ENCODE measurements at places on chromosomes 6 and 20.

DNA sequence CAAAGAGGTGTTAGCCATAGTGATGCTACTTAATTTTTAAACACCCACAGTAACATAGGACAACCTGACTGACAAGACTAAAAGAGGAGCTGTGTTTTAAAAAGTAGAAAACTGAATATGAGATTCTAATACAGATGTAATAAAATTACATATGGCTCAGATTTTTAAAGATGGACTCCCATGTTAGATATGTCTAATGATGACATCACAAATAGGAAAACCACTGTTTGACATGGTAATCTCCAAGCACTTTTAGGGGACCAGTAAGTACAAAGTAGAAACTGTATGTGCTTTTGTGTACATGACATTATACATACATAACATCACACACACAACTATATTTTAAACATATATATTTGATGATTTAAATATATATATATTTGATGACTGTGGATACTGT is 16.8 kb downstream of the GCLC start:
- DNase-seq: no peak

DNA sequence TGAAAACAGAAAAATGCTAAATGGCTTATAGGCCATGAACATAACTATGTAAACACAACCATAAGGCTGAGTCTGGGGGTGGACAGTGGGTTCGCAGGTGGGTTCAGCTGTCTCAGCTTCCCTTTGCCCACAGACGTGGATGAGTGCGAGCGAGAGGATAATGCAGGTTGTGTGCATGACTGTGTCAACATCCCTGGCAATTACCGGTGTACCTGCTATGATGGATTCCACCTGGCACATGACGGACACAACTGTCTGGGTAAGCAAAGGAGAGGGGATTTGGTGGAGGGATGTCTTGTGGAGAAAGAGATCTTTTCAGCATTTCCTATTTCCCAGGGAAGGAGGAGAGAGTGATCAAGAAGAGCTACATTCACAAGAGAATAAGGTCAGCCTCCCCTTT is 14.7 kb downstream of the SCUBE3 start:
- DNase-seq: no peak

DNA sequence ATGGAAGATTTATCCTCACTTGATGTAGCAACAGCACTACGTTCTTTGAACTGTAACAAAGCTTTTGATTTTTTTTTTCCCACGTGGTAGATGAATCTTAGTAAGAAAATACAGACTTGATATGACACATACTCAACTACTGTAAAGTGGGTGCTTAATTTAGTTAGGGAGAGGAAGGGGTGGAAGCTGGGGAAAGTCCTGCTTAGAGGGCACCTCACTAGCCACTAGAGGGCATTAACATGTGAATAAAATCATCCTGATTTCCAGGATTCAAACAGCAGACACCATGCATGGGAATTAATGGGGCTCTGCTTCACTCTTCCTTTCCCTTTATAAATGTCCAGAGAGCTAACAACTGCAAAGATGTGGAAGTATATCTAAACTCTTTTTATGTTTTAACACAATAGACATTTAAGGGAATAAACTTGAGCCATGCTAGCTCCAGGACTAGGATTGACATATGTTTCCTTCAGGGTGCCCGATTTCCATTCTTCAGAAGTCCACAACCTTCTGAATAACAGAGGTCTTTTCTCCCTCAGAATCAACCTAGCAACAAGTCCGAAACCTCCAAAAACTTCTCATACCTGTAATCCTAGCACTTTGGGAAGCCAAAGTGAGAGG is 250.1 kb downstream of the ATXN1 start:
- DNase-seq: no peak

DNA sequence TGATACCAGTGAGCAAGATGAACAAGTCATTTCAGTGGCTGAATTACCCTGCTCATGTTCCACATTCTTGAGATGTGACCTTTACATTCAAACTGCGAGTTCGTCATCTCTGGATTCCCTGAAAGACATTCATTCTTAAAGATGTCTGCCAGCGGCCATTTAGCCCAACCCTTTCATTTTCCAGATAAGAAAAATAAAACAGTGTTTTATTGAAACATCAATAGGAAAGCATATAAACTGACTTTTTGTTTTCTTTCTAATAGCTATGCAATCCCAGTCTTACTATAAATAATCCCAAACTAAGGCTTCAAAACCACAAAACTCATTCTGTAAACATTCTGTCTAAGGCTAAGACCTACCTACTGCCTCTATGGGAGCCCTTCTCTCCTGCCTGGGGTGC is 134.0 kb downstream of the SAMD5 start:
- no peak for DNase-seq

GRCh38 chr20:36197271-36197670 is 39.0 kb upstream of the AAR2 start:
- DNase-seq: no peak

GRCh38 chr6:25944688-25945574 is 14.4 kb upstream of the SLC17A2 start:
- no peak for DNase-seq

- no peak for DNase-seq
Observed at GRCh38 chr20:19451923-19452295, 239.5 kb downstream of the SLC24A3 start.

DNA sequence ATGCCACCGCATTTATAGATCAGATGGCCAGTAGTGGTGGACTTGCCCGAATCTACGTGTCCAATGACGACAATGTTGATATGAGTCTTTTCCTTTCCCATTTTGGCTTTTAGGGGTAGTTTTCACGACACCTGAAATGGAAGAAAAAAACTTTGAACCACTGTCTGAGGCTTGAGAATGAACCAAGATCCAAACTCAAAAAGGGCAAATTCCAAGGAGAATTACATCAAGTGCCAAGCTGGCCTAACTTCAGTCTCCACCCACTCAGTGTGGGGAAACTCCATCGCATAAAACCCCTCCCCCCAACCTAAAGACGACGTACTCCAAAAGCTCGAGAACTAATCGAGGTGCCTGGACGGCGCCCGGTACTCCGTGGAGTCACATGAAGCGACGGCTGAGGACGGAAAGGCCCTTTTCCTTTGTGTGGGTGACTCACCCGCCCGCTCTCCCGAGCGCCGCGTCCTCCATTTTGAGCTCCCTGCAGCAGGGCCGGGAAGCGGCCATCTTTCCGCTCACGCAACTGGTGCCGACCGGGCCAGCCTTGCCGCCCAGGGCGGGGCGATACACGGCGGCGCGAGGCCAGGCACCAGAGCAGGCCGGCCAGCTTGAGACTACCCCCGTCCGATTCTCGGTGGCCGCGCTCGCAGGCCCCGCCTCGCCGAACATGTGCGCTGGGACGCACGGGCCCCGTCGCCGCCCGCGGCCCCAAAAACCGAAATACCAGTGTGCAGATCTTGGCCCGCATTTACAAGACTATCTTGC is 725 bp downstream of the EEF1A1 start:
- peak; percentile 53 for DNase-seq

DNA sequence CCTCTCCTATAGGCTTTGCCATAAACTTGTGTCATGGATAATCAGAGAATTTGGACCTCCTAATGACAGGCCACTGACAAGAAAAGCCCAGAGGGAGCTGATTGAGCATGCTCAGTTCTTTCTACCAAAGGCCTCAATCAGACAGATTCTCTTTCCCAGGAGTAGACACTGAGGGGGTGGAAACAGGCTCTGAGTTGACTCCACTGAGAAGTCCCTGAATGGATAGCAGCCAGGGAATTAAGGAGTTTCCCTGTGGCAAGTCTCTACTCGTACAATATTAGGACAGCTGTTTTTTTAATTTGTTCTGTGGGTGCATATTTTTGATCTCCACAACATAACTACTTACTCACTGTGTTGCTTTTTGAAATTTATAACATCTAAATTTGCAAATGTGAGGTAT is 63.3 kb downstream of the SLC16A10 start:
- no peak for DNase-seq

GRCh38 chr6:169212436-169212835 is 41.2 kb downstream of the THBS2 start:
- DNase-seq: no peak

- no peak for DNase-seq
Observed at GRCh38 chr6:51640021-51640420, 447.4 kb downstream of the PKHD1 start.

DNA sequence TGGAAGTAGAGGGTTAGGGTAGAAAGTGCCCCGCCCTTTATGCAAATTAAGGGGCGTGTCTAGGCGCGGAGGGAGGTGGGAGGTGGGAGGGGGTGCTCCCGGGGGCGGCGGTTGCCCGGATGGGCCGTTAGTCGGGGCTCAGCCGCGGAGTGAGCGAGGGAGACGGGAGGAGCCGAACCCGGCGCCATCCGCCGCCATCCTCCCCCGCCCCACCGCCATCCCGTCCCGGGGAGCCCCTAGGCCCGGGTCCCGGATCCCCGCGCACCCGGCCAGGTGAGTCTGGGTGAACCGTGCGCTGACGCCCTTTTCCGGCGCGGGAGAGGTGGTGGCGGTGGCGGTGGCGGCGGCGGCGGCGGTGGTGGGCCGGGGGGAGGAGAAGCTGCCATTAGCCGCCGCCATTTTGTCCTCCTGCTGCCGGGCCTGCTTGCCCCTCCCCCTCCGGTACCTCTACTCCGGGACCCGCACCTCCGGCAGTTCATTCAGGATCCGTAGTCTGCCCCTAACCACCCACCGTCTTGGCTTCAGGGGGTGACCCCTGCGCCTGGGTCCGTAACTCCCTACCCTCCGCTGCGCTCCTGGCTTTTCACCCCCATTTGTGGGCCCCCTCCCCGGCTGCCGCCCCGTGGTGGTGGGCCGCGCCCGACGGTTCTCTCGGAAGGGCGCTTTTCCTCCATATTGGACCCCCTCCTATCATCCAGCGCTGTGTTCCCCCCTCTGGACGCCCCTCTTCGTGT is at the start of gene PRRC2A:
Gene PRRC2A (plus strand): TSS at position 130 of the 734 bp plus-strand sequence. CDS start 2,075 bp downstream, outside the sequence.
- DNase-seq: peak; percentile 85

- DNase-seq: no peak
Observed at GRCh38 chr6:56076033-56076432, 171.3 kb downstream of the COL21A1 start.

- no peak for DNase-seq
Observed at GRCh38 chr6:35907750-35908149, 13.1 kb downstream of the SRPK1 start.

DNA sequence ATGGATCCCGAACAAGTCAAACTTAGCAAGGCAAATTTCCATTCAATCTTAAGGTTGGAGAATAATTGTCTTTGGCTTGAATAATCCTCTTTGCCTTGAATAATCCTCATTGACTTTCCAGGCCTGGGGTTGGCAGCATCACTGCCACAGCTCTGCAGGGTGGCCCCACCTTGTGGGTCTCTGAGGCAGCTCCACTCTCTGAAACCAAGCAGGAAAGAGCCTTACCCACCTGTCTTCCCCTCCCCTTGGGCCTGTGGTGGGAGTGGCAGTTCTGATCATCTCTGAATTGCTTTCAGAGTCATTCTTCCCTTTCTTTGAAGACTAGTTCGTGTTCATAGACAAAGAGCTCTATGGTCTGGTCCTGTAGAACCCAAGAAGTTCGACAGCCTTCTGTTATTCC is 47.5 kb downstream of the KCNQ5 start:
- DNase-seq: no peak

DNA sequence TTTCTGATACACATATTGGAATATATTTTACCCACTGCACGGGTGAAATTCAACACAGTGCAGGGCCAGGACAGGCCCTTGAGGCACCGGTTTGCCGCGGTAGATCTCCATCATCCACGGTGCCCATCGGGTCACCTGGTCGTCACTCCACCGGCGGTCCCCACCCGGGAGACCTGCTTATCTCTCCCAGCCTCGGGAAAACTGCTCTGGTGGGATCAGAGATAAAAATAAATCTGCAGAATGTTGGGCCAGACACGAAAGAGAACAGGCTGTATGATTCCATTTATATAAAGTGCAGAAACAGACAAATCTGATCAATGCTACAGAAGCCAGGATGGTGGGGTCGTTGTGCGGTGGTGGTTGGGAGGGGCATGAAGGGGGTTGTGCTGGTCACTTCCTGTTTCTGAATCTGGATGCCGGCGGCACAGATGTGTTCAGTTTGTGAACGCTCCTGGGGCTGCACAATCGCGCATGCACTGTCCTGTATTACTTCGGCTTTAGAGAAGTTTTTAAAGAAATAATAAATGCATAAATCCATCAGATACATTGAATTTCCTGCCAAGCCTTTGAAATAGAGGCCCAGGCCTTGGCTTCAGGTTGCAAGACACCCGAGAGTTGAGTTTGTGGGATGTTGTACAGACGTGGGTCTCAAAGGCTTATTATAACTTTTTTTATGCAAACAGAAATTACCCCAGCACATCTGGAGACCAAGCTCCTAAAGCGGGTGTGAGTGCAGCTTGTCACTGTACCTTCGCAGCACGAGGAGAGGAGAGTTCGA is 54.3 kb downstream of the ANKRD60 start:
- no peak for DNase-seq

- DNase-seq: no peak
Observed at GRCh38 chr6:90715093-90715655, 128.3 kb upstream of the MAP3K7 start.

- DNase-seq: no peak
Observed at GRCh38 chr6:151649835-151650234, 156.0 kb downstream of the CCDC170 start.

DNA sequence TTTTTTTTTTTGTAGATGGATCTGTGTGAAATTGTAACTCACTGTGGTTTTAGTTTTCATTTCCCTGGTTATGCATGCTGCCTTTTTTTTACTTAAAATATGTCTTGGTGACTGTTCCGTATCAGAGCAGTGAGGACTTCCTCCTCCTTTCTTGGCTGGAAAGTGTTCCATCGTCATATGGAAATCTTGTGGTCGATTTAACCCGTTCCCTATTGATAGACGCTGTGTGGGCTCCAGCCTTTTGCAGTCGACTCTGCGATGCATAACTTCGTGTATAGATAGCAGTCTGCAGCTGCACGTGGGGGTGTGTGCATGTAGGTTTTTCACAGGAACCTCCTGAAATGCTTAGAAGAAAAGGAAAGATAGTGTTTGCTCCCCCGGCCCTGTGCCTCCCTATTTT is 28.1 kb upstream of the PNPLA1 start:
- no peak for DNase-seq

- DNase-seq: peak; percentile 9
Observed at GRCh38 chr6:16136621-16137450, 8.0 kb downstream of the MYLIP start.

- no peak for DNase-seq
Observed at GRCh38 chr6:108168501-108169463, 3.0 kb downstream of the NR2E1 start.

DNA sequence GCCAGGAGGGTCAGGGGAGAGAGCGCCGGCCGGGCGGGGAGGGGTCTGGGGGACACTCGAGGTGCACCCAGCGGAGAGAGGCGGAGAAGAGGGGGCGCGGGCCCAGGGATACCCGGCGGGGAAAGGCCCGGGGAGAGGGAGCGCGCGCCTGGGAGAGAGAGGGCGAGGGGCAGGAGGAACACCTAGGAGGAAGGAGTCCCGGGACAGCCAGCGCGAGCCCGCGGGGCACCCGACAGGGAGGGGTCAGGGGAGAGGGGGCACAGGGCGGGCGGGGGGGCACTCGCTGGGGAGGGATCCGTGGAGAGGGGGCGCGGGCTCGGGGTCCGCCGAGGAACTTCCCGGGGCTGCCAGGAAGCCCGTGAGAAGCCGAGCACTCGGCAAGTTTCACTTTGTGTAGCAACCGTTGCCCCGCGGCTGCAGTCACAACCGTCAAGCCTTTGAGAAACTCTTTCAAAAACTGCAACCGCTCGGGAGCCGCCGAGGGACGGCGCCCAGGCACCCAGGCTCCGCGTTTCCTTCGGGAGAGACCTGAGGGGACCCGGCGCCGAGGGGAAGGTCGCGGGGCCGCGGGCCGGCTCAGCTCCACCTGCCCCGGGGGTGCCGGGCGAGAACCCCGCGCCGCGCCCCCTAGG is 471 bp downstream of the EZR start:
- peak; percentile 26 for DNase-seq
